ENCODE measurements at places on chromosomes 11 and 22.
A peak's percentile ranks its signal among the peaks of the same experiment; 100 is the strongest.

GRCh38 chr11:79694368-79694767 is 253.5 kb upstream of the TENM4 start:
- no peak for DNase-seq

- no peak for DNase-seq
These were observed 31.4 kb downstream of the POU2AF1 start for GRCh38 chr11:111347723-111348115.

GRCh38 chr11:119608781-119609180 is 120.2 kb downstream of the NECTIN1 start:
- DNase-seq, result no peak

GRCh38 chr11:119509969-119510401 is 87.0 kb upstream of the THY1 start:
- no peak for DNase-seq

- DNase-seq, result no peak
These were observed 2.7 kb upstream of the OR2D2 start for GRCh38 chr11:6895010-6895409.

- DNase-seq, result no peak
These were observed 15.1 kb upstream of the RGL4 start for GRCh38 chr22:23675502-23676415.

DNA sequence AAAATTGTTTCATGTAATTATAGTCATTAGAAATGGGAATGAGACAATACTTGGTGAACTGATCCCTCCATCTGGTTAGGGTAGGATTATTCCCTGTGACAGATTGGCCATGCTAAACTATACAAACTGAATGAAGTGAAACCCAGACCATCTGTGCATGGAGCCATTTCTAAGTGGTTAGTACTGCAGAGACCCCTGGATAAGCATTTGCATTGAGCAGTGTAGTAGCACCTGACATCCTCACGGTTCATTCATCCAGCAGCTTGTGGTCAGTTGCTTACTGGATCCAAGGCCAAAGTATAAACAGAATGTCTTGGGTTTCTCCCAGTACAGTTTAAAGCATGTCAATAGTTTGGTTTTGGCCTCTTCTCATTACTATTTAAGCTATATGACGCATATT is 93.8 kb upstream of the ARHGAP42 start:
- DNase-seq, result no peak

DNA sequence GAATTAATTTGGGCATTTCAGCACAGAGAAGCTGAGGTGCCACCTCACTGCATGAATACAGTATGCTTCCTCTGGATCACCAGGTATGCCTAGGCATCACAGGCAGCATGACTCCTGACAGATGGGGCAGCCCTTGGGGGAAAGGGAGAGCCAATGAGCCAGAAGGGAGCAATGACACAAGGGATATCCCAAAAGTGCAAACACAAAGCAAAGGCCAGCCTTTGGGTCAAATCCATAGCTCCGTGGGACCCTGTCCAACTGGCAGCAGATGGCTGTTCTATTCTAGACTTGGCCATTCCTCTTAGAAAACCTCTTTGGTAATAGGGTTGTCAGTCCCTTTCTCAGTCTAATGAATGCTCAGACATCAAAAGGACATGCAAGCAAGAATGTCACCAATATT is 73.3 kb downstream of the SERGEF start:
- no peak for DNase-seq

GRCh38 chr11:69131644-69132300 is 24.0 kb upstream of the SMIM38 start:
- peak; percentile 60 for DNase-seq

- DNase-seq, result no peak
These were observed 133.9 kb upstream of the BMAL1 start for GRCh38 chr11:13143486-13144297.

DNA sequence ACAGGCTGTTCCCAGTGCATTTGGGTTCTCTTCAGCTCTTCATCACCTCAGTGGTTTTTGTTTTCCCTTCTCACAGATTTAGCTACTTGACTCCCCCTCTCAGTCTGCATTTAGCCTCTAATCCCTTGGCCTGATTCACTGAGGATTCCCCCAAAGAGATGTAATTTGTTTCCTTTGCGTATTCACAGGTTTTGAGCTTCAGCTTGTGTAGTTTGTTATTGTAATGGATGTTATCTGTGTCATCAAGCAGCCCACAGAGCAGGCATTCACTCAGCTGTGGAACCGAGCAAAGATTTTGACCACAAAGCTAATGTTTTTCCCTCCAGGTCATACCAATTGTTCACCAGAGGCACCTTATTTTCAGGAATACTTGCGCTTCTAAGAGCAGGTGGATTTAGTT is 6.4 kb upstream of the ME3 start:
- no peak for DNase-seq

GRCh38 chr11:19164230-19164855 is 37.4 kb downstream of the CSRP3 start:
- DNase-seq, result peak; percentile 27

- DNase-seq, result no peak
These were observed 13.5 kb downstream of the FBLN1 start for GRCh38 chr22:45516163-45516562.

DNA sequence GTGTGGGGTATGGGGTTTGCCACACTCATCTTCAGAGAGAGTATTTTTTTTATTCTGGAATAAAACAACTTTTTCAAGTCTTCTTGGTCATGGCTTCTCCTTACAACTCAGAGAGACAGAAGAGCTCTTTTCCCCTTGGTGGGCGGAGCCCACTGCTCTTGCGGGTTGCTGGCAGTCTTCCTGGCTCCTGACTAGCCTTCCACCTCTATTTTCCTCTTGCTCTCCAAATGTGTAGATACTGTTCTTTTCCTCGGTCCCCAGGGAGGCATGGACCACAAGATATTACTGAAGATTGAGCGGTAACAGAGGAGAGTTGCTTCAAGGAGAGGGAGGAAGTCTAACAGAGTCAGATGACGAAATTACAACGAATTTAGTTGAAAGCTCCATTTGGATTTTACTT is 210.6 kb downstream of the NTM start:
- DNase-seq, result no peak

GRCh38 chr11:289712-290620 is 1.0 kb downstream of the PGGHG start:
- DNase-seq, result no peak

- DNase-seq, result no peak
These were observed 296.0 kb upstream of the NARS2 start for GRCh38 chr11:78870655-78871054.

DNA sequence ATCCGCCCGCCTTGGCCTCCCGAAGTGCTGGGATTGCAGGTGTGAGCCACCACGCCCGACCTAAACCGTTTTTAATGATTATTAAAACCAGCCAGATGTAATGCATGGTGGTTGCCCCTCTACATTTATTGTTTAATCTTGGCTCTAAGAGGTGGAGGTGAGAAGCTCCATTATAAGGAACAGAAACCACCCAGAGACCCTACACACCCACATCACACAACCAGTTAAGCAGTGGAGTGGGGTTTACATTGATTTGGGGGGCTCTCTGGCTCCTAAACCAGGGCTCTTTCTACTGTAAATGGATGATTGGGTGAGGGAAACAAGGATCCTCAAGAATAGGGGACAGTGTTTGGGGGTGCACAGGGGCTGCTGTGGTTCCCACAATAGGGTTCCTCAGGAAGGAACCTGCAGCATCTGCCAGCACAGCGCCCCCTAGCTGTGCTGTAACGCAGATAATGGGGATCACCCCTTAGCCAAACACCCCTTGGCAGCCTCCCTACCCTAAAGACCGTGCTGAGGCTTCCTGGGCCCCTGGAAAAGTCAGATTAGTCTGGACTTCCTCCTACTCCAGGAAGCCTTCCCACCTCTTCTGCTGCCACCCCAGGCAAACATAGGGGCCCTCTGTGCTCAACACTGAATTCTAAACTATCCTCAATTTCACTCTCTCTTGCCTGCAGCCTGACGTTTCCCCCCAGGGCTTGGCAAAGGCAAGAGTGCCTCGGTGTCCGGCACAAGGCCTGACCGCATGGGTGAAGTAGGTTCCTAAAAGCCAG is 2.4 kb downstream of the MPST start:
- no peak for DNase-seq

DNA sequence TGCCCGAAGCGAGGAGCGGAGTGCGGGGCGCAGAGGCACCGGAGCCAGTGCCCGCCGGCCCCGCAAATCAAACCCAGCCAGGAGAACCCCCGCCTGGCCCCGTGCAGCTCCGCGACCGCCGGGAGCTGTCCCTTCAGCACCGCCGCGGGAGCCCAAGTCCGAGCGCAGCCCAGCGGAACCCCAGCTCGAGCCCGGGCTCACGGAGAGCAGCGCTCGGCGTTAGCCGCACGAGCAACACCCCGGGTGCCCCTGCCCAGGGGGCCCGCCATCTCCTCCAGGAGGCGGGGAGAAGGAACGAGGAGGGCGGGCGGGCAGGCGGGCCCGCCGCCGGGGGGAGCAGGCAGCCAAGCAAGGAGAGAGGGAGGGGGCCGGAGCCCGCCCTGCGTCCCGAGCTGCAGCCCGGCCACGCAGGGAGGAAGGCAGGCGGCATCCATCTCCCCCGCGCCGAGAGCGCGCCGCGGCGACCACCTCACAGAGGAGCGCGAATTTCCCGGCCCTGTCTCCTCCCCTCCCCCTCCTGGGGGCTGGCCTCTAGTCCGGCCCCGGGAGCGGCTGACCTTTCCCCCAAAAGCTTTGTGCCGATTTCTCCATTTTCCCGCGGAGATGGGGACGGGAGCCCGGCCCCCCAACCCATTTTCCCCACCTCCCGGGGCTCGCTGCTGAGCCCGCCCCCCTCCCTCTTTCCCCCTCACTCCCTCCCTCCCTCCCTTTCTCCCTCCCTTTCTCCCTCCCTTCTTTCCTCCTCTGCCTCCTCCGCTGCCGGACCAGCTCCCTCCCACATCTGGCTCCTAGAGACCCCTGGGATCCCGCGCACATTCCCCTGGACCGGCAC is 621 bp downstream of the KCNC1 start:
- peak; percentile 42 for DNase-seq

- no peak for DNase-seq
These were observed 66.1 kb downstream of the MYO7A start for GRCh38 chr11:77193911-77194830.

- DNase-seq, result no peak
These were observed 3.8 kb upstream of the WNT7B start for GRCh38 chr22:45980761-45981160.

DNA sequence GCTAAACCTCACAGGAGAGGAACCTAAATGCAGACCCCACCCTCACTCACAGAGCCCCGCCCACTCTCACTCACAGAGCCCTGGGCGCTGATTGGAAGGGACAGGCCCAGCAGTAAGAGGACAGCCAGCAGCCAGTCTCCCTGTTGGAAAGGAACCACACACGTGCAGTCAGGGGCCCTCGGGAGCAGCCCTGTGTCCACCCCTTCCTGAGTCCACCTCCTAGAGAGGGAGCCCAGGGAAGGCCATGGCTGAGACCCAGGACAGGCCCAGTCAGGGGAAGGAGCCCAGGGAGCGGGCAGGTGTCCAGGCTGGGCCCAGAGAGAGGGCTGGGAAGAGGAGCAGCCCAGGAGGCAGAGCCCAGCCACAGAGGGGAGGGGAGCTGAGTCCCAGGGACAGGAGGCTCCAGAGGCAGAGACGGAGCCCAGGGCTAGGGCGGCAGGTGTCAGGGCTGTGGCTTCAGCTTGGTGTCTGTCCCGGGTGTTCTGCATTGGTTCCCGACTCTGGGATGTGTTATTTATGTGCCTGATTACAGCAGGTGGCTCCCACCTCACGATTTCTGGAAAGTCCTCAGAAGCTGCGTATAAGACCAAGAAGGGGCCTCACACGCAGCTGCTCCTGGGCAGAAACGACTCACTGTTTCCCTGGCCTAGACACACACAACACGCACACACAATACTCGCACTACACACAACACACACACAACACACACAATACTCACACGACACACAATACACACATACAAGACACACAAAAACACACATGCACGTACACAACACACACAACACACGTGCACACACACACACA is 9.0 kb upstream of the APOBEC3H start:
- DNase-seq, result no peak

DNA sequence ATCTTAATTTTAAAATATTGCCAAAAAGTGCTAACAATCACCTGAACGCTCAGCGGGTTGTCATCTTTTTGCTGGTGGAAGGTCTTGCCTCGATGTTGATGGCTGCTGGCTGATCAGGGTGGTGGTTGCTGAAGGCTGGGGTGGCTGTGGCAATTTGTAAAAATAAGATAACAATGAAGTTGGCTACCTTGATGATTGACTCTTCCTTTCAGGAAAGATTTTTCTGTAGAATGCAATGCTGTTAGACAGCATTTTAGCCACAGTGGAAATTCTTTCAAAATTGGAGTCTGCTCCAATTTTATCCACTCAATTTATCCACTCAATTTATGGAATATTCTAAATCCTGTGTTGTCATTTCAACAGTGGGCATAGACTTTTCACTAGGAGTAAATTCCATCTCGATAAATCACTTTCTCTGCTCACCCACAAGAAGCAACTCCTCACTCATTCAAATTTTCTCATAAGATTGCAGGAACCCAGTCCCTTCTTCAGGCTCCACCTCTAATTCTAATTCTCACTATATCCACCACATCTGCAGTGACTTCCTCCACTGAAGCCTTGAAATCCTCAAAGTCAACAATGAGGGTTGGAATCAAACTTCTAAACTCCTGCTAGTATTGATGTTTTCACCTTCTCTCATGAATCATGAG is 78.8 kb downstream of the LINC01488 start:
- no peak for DNase-seq

DNA sequence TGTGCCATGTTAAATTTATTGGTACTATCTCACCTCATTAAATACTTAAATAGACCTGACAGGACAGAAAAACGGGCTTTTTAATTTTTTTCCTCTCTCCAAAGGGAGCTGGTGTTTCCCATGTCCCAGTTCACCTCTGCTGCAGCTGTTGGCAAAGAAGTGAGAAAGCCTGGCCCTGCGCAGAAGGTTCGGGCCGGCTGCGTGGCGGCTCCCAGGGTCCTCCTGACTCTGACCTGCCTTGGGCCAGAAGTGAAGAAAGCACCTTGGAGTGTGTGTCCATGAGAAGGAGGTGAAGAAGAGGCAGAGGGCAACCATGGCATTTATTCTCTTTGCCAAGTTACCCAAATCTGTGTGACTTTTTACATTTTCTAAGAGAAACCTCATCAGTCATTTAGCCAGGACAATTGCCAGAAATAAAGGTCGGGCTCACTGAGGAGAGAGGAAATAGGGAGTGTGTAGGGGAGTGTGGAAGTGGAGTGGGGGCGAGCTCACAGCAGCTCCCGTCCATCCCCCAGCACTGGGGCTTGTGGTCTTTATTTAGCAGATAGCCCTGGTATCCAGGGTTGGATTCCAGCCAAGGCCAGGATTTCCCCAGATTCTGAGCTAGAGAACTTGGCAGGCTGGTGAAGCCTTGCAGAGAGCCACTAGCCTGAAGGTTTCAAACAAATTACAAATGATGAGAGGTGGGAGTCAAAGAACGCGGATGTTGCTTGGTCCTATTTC is 102.4 kb upstream of the CADM1 start:
- DNase-seq, result peak; percentile 19
